ENCODE measurements at places on chromosomes 2 and 18.
A peak's percentile ranks its signal among the peaks of the same experiment; 100 is the strongest.

DNA sequence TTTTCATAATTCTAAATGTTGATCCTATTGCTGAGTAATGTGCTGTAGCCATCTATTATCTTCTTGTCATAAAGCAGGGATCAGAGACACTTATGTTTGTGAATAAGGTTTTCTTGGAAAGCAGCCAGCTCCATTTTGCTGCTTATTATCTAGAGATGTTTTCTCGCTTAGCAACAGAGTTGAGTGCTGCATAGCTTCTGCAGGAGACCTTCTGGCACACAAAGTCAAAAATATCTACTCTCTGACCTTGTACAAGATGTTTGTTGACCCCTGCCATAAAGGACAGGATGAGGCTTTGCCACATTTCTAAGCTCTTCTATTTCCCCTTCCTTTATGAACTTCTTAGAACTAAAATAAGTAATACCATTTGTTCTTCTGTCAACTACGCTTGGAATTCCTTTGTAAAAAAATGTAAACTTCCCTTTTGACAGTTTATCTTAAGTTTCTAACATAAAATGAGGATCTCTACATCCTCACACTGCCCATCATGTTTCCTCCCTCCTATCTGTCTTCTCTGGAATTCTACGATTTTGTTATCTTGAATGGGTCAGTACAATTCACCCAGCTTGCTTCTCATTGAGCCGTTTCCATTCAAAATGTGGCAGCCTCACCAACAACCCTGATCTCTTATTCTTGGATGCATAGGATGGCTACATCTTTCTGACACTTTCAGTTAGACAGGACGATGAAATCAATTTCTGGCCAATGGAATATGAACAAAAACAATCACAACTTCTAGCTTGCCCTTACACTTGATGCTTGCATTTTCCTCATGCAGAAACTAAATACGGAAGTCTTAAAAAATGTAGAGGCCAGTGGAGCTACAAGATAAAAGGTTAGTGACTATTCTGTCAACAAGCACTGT is 1377.0 kb downstream of the SUCLG1 start:
- DNase-seq = no peak

DNA sequence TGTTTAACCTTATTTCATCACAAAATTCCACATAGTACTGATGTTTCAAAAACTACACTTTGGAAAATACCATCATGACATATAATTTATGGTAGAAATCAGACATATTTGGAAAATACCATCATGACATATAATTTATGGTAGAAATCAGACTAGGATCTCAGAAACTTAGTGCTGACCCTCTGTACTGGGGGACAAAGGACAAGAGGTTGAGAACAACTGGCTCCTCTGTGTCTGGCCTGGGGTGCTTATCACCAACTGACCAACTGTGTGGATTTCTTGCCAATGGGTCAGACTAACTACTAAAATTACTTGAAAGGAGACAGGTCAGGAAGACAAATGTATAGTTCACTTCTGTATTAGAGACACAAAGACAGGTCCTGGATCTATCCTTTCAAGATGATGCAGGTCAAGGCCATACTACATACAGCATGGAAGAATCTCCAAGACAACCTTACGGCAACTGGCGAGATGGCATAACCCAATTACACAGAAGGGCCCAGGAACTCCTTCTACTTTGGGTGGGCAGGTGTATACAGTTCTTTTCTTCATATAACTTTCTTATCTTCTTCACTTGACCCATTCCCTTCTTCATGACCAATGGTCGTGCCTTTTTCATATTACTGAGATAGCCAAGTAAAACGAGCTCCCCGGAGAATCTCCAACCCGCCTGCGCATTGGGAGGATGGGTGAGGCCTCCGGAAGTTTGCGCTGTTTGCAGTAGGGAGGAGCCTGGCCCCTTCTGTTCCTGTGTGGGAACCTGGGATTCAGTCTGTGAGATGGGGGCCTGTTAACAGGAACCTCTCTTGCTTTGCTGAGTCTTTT is 290.5 kb downstream of the AGPS start:
- DNase-seq = no peak

GRCh38 chr2:219327719-219328118 is 4.8 kb downstream of the RESP18 start:
- no peak for DNase-seq

DNA sequence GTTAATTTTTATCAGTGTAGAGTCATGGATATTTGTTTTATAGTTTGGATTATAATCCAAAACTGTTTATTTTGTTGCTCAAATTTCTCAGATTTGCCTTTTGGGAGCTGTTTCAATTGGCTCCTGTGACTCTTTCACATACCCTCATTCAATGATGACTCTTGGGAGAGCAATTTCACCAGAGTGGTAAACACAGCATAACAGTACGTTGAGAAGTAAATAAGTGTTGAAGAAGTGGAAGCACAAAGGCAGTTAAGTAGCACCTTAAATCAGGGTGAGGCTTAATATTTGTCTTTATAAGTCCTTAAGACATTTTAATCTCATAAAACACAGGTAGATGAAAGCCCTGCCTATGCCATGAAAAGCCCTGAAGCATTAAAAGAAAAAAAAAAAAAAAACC is 17.1 kb upstream of the SLC39A10 start:
- DNase-seq = no peak

DNA sequence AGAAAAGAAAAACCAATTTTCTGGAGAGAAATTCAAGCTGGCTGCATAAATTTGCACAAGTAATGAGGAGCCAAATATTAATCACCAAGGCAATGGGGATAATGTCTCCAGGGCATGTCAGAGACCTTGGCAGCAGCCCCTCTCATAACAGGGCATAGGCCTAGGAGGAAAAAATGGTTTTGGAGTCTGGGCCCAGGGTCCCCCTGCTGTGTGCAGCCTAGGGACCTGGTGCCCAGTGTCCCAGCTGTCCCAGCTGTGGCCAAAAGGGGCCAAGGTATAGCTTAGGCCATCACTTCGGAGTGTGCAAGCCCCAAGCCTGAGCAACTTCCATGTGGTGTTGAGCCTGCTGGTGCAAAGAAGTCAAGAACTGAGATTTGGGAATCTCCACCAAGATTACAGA is 57.1 kb downstream of the SCN7A start:
- no peak for DNase-seq

- DNase-seq = peak; percentile 23
These were observed 8.5 kb downstream of the RAB17 start for GRCh38 chr2:237581751-237582746.

GRCh38 chr2:235139956-235140800 is 188.4 kb downstream of the SH3BP4 start:
- DNase-seq = no peak

GRCh38 chr2:241730671-241731293 is 3.6 kb upstream of the D2HGDH start:
- DNase-seq = no peak

DNA sequence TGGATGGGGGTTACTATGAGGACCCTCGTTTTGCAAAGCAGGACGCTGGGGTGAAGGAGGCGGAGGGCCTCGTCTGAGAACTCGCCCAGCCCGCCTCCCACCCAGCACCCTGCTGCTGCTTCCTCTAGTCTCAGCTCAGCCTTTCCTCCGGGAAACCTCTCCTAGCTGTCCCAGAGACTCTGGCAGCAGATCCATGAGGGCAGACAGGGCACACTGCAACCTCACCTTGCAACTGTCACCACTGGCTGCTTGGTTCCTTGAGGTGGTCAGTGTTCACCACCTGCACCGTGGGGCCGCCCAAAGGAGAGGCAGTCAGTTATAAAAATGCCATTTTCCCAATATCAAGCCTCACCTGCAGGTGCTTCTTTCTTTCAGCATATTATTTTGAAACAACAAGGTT is 45.6 kb downstream of the PARD6G start:
- no peak for DNase-seq

DNA sequence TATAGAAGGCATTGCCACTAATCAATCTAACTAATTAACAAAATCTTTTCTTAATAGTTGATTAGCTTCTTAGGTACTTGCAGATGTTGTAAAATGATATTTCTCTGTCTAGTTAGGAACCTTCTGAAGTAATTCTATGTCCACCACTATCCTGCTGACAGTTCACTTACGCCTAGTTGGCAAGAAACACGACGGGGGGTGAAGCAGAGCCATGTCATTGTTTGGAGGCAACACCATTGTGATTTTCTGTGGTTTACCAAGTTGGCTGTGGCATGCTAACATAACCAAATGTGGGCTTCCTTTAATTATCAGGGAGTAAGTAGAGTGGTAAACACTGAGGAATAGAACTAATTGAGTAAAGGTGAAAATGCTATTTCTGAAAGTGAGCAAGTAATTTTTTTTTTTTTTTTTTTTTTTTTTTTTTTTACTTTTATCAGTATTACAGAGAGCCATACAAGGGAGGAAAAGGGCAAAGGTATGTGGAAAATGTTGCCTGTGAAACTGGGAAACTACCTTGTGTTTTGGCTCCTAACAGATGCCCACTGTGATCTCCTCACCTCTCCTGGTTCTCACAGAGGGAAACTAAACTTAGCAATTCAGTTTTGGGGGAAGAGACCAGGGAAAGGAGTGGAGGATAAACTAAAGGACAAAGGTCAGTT is 126.8 kb downstream of the MEIS1 start:
- DNase-seq = no peak

DNA sequence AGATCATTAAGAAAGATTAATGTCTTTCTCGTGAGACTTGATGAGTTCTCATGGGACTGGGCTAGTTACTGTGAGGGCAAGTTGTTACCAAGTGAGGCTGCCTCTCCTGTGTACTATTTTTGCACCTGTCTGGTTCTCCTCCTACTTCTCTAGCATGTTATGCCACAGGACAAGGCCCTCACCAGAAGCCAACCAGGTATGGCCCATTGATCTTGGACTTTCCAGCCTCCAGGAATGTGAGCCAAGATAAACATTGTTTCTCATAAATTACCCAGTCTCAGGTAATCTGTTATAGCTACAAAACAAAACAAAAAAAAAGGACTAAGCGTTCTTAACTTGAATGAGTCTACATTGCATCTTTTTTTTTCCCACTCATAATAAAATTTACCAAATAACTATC is 184.1 kb downstream of the CDH7 start:
- no peak for DNase-seq

DNA sequence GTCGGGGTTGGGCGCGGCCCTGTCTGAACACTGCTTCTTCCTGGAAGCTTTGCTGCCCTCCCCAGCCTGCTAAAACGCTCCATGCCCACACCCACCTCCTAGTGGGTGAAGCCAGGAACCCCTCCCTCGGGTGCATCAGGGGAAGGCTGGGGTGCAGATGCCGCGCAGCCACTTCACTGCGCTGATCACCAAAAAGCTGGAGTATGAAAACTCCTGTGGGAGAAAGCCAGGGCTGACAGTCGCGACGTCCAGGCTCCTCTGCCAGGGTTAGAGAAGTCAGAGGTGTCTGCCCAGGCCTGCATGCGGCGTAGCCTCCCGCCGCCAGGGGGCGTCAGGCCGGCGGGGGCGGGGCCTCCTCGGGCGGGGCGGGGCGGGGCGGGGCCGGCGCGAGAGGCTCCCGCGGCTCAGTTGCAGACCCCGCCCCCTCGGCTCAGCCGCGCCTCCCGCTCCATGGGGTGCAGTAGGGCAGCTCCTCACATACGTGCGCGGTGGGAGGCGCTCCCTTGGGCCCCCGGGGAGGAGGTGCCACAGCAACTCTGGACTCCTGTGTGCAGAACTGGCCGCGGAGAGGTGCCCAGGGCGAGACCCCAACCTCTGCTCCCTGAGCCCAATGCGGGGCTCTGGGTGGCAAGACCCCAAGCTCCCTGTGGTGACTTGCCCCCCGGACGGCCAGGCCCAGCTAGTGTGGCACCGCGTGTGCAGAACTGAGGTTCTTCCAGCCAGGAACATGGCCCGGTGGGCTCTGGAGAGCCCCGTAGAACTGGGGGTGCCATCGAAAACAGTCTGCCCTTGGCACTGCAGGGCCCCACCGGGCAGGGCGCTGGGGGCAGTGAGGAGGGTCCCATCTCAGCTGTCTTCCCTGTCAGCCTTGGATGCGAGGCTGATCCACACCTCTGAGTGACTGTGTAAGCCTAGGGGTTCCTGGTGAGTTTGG is 1.8 kb upstream of the RNPEPL1 start:
- DNase-seq = peak; percentile 96

DNA sequence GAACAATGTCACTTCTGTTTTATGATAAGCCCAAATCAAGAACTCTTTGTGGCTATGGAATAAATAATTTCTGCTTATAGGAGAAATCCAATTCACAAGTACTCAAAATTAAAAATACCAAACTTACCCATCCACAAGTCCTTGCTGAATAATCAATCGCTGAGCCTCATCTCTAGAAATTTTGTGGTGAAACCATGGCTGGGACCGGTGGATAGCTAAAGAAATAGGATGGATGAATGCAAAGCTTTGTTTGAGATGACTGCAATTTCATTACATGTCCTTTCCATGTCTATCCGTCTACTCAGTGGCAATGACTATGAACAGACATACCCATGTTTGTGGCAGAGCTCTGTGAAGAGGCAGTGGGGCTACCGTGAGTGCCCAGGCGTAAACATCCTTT is 124.4 kb downstream of the GRB14 start:
- DNase-seq = no peak

- no peak for DNase-seq
These were observed 458.8 kb downstream of the METTL4 start for GRCh38 chr18:2112435-2113045.

GRCh38 chr2:15205562-15205961 is 355.6 kb downstream of the NBAS start:
- peak; percentile 2 for DNase-seq

GRCh38 chr2:175737722-175738361 is 264.2 kb downstream of the LNPK start:
- DNase-seq = no peak

DNA sequence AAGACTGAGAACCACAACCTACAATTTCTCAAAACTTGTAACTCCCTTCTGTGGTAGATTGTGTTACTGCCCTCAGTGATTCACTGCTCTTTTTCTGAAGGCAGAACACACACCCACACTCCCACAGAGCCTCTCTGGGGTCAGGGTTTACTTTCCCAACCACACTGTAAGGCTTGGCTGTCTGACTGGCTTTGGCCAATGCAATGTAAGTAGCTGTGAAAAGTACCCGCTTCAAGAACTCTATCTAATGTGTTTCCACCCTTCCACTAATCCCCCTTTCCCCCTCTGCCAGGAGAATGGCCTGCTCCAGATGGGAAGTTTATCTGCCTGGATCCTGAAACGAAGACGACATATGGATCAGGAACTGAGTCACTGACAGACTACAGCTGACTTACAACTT is 222.7 kb downstream of the CDH2 start:
- DNase-seq = no peak

DNA sequence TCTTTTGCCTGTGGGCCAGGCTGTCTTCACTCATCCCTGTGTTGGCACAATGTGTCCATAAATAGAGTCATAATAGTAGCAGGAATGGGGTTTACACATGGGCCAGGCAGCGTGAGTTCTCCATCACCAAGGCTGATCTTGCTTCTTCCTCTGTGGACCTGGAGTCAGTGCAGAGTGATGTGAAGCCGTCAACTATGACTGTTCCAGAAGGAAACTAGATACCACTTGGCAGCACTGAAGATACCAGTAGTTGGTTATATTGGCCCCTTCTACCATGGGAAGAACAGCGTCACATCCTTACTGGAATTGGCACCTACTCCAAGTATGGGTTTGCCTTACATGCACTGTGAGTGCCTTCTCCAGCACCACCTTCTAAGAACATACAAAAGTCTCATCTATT is 30.2 kb downstream of the COPS8 start:
- no peak for DNase-seq

DNA sequence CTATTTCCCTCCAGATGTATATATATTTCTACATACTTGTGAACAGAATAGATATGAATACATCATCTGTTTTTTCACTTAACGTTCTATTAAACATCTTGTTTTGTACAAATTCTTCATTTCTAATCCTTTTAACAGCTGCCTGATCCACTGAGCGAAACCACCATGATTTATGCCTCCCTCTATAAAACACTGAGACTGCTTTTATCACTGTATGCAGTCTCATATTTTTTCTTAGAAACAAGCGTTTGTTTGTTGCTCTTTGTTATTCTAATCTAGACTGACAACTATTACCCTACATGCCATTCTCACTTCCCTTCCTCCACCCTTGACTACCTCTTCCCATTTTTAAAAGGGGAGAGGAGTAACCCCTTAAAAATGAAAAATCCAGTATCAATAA is 88.2 kb downstream of the DTNB start:
- DNase-seq = no peak

Data from stimulated activated CD4-positive, alpha-beta T cell treated with anti-CD3 and anti-CD28 coated beads, Interleukin-4, amount 100 ng/mL, for 48 hours (primary cell).